ENCODE measurements at places on chromosomes 3 and 15. TPM values are rescaled to one million over a fixed set of nuclear protein-coding genes. Genes with fewer than 3 reads are reported as not detected.
A peak's percentile ranks its signal among the peaks of the same experiment; 100 is the strongest.

FGF12 gene
- 0.08 TPM for total RNA-seq

CPA3 gene
- 0.18 TPM for total RNA-seq

SLC6A11 gene
- total RNA-seq = not detected

CATSPER2 gene
- total RNA-seq = 2.4 TPM

CKMT1A gene
- not detected for total RNA-seq

SOX2 gene
- total RNA-seq = not detected

GRCh38 chr3:119443179-119443578 lies 20.2 kb downstream of the TMEM39A start:
- no peak for DNase-seq

DNA sequence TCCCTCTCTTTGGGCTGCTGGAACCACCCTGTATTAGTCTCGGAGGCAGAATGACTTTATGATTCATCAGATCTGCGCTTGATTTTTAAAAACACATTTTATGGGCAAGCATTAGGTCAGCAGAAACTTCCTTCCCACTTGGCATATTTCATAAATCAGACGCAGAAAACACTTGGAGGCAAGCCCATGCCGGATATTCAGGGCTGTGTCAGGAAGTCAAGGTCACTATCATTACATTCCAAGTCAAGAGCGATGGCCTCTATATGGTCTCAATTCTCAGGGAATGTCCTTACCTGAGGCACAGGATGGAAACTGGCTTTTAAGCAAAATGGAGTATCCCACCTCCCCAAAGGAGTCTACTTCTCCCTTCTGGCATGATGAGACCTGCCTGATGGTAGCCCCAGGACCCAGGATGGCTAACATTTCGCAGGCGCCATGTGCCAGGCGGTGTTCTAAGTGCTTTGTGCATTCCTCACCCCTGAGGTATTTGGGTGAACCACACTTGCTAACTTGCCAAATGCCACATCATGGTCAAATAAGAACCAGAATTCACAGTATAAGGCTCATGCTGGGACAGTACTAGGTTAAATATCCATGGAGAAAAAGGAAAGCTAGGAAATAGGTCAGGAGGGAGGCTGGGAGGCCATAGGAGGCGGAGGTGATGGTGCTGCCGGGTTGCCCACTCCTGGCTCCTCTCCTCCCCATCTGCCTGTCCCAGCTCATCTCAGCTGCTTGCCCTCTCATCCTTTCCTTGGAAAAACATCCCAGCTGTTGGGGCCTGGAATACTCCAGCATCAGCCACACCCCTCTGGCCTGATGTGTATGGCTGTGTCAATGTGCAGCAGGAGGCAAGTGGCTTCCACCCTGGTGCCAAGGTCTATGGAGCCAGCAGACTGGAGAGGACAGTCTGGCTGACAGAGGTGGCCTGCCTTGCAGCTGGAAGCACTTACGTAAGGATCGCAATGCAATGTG lies 18.8 kb downstream of the BCL2L10 start:
- peak; percentile 91 for DNase-seq

DNA sequence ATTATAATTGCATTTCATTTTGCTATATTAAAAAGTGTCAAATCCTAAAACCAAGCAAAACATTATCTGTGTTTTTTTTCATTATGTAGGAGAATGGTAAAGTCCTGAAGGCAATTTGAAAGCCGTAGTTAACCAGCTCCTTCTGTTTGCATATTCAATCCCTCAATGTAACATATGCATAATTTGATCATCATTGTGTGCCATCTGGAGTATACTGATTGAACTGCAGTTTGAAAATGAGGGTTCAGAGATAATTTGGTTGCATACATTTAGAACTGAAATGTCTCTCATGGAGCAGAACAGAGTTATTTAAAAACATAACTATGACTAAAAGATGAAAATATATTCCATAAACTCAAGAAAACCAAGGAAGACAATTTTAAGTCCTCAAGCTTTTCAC lies 518.6 kb downstream of the GBE1 start:
- peak; percentile 38 for DNase-seq

- DNase-seq = no peak
These were observed 110.6 kb upstream of the TNFAIP8L3 start for GRCh38 chr15:51205050-51205975.

DNA sequence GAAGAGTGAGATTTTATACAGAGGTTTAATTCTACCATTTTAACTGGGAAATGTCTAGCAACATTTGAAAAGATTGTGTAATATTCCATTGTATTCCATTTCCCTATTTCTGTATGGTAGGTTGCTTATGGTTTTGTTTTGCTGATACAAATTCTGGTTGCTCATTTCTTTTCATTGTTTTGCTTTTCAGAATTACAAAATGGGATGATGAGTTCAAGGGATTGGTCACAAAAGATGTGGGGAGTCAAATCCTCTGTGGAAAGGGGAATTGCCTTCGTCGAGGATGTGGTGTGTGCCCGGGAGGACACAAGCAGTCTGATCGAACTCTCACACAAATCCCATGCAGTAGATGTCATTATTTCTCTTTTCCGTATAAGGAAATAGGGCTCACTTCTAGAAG lies 18.3 kb downstream of the SLCO3A1 start:
- no peak for DNase-seq

GRCh38 chr3:16103472-16103871 lies 71.0 kb upstream of the GALNT15 start:
- peak; percentile 93 for DNase-seq

DNA sequence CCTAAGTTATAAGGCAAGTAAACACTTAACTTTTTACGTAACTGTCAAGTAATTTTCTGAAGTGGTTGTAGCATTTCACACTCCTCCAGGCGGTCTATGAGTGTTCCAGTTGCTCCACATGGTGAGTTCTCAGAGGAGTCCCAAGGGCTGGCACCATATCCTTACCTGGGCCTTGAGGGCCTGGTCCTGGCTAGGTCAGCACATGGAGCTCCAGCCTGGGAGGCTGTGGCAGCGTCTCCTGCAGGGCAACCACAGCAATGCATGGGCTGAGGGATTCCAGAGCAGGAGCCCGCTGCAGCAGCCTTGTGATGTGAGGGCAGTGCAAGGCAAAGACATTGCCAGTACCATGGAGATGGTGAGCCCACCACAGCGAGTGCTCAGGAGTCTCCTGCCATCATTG lies 32.2 kb upstream of the LYZL4 start:
- no peak for DNase-seq

DNA sequence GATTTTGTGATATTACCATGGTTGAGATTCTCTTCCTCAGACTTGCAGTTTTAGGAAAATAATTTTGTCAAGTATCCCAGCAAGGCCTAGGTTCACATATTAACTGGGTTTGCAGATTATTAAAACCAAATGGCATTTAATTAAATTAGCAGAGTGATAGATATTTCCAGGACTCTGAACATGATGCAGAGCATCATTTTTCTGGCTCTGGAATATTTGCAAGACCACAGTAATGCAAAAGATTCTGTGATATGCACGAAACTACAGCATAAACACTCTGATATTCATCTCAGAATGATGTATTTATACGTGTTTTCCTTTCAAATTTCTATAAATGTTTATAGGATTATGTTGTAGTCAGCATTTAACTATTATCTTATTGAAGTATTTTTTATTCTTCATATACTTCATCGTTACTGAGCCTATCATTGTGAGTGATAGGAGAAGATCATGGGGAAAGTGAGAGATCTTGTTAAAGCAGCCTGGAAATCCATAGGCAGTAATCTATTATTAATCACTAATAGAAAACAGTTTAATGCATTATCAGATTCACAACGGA lies 1245.6 kb downstream of the OTOL1 start:
- DNase-seq = no peak

GRCh38 chr15:25713736-25714537 lies 149.2 kb downstream of the ATP10A start:
- DNase-seq = no peak

- no peak for DNase-seq
These were observed 450.6 kb upstream of the TBL1XR1 start for GRCh38 chr3:177647876-177648275.

- no peak for DNase-seq
These were observed 86.2 kb downstream of the SEC22A start for GRCh38 chr3:123287962-123288302.

DNA sequence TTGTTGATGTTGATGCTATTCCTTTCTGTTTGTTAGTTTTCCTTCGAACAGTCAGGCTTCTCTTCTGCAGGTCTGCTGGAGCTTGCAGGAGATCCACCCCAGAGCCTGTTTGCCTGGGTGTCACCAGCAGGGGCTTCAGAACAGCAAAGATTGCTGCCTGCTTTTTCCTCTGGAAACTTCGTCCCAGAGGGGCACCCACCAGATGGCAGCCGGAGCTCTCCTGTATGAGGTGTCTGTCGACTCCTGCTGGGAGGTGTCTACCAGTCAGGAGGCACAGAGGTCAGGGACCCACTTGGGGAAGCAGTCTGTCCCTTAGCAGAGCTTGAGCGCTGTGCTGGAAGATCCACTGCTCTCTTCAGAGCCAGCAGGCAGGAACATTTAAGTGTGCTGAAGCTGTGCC lies 303.2 kb downstream of the ZIC1 start:
- DNase-seq = no peak

DNA sequence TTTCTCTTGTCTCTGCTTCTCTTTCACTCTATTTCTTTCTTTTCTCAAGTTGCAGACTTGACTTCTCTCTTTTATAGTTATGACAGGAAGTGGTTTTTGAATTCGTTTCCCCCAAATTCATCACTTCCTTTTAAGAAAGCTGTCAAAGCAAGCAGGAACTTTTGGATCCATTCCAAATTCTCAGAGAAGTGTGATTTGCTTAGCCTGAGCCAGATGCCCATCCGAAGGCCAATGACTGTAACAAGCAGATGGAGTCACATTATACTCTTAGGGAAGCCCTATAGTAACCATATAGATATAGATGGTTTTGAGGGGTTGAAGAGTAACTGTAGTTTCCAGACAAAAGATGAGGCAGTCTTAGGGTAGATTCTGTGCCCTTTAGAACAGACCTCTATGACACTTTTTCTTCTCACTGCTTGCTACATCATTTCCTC lies 592.0 kb upstream of the KCNMB2 start:
- DNase-seq = no peak

GRCh38 chr3:43905157-43905556 lies 214.4 kb downstream of the ABHD5 start:
- peak; percentile 56 for DNase-seq

DNA sequence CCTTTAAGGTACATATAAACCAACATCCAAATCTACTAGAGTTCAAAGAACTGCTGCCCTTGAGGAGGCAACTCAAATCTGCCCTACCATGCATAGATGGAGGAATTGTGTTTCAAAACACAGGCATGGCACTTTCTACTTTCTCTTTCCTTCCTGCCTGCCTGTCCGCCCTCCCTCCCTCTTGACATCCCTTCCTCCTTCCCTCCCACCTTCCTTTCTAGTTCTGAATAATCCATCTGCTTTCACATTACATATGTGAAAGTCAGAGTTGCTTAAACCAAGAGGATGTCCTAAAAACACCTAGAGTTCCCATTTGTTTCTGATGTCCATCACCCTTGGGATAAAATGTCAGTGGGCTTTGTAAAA lies 537.6 kb downstream of the FOXP1 start:
- DNase-seq = no peak

DNA sequence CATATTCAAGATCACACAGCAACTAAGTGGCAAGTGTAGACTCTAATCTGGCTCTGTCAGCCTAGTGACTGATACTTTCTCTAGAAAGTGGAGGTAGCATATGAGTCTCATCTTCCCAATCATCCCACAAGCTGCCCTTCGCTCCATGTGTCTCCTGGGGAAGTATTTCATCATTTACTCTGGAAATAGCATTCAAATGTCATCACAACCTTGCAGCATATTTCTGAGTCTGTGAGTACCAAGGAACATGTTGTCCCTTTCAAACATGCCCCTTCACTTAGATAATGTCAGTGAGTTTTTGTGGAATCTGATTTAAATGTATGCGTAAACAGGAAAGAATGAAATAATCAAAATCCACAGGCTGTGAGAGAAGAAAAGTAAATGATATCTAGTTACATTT lies 322.9 kb downstream of the SLC9A9 start:
- peak; percentile 4 for DNase-seq

DNA sequence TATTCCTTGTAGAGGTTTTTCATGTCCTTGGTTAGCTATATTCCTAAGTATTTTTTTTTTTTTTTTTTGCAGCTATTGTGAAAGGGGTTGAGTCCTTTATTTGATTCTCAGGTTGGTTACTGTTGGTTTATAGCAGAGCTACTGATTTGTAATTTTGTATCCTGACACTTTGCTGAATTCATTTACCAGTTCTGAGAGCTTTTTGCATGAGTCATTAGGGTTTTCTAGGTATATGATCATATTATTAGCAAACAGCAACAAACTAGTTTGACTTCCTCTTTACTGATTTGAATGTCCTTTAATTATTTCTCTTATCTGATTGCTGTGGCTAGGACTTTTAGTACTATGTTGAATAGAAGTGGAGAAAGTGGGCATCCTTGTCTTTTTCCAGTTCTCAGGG lies 737.4 kb downstream of the ZNF385D start:
- DNase-seq = no peak

- peak; percentile 38 for DNase-seq
These were observed 89.6 kb downstream of the TM4SF4 start for GRCh38 chr3:149564079-149564478.

GRCh38 chr3:38598791-38599190 lies 50.7 kb downstream of the SCN5A start:
- DNase-seq = no peak

GRCh38 chr3:72270072-72270681 lies 485.2 kb upstream of the PROK2 start:
- peak; percentile 97 for DNase-seq

GRCh38 chr3:94904156-94904674 lies 841.4 kb downstream of the NSUN3 start:
- no peak for DNase-seq

- DNase-seq = peak; percentile 24
These were observed 14.0 kb downstream of the ITPR1 start for GRCh38 chr3:4507024-4507596.

DNA sequence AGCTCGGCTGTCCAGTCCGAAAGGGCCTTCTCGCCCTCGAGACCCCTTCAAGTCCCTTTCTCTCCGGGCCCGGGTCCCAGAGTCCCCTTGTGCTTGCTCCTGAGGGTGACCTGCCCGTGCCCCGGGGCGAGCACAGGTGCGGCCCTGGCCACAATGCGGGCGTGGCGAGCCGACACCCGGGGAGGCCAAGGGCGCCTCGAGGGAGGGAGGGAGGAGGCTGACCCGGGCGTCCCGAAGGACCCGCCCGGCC lies 810 bp upstream of the MEF2A start:
- DNase-seq = no peak

DNA sequence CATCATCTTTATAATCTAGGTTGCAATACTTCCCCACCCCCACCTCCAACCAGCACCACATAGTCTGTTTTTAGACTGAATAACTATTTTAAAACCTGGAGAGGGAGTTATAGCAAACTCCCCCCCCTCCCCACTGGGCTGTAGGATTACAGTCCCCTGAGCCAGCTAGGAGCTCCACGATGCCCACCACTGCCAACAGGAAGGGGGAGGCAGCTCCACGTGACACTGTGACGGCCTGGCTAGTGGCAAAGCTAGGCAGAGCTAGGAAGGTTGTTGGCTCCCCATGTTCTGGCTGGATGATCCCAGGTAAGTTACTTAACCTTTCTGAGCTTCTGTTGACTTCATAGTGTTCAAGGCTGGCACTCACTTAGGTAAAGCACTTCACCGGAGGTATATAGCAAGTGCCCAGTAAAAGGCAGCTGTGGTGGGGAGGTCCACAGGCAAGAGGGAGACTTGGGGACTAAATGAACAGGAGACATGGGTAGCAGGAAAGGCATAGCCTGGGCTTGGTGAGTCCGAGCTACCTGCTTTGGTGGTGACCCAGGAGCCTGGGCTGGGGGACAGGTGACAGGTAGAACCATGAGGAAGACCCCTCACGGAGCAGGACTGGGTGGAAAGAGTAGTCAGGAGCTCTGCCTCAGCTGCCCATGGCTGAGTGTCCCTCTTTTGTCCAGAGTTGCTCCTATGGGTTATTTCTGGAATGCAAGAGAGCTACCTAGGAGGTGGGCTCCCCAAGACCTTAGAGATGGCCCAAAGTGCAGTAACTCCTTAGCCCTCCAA lies 4.0 kb upstream of the TBC1D21 start:
- DNase-seq = no peak
